Central memory CD4-positive, alpha-beta T cell (primary cell): ENCODE measurements at places on chromosomes 3 and 15.

DNA sequence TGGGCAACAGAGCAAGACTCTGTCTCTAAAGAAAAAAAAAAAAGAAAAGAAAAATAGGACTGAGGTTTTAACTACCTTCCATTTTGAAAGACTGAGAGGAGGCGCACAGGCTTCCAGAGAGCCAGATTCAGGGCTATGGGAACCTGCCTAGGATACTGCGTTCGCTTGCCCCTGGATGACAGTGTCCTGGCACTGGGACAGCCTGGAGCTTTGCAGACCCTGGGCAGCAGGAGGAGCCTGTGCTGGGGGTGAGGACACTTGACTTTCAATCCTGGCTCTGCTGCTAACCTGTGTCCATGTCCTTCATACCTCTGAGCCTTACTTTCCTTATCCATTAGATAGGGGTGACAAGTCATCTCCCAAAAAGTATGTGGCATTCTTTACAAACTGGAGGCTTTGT, 31.2 kb downstream of the CD276 start:
- DNase-seq: no peak

- DNase-seq: no peak
These were observed 110.8 kb downstream of the BBX start for GRCh38 chr3:107633327-107634098.

DNA sequence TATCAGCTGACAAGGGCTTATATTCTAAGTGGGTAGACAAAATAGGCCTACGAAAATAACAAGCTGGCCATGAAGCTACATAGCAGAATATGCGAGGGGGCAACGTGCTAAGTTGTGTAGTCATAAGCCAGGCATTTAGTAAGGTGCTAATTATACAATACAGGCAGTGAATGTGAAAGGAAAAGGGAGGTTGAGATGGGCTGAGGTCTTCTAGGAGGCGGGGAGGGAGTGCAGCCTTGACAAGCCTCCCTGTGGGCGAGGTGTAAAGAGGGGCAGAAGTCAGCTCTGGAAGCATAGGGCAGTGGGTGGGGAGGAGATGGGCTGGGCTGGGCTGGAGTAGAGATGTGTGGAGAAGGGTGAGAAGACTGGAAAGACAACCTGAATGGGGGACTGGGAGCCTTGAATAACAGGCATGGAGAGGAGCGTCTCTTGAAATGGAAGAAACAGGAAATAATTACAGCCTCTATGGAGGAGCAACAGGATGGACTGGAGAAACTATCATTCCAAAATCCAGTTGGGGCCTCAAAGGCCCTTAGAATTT, 1.2 kb downstream of the TIGIT start:
- no peak for DNase-seq

- no peak for DNase-seq
These were observed 189.9 kb downstream of the LPP start for GRCh38 chr3:188343894-188344293.

GRCh38 chr3:155350571-155350970, 57.1 kb upstream of the STRIT1 start:
- no peak for DNase-seq

GRCh38 chr15:62248277-62248984, 83.3 kb upstream of the C2CD4B start:
- no peak for DNase-seq

DNA sequence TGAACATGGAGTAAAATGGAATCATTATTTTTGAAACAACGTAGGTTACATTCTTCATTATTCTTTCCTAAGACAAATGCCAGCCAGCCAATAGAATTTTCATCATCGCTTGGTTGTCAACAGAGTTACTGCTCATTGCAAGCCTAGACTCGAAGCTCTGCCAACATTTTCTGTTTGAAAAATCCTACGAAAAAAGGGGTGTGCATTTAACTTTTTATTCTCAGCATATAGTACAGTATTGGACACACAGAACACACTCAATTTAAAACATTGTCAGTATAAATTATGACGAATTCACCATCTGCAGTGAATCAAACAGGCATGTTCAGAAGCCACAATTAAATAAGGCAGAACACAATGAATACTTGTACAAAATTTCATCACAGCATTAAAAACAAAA, 232.1 kb downstream of the NR1D2 start:
- DNase-seq: no peak

- DNase-seq: no peak
These were observed 788.7 kb upstream of the DPPA4 start for GRCh38 chr3:110126065-110126464.
